ENCODE measurements at places on chromosomes 4 and X. TPM values are rescaled to one million over a fixed set of nuclear protein-coding genes. Genes with fewer than 3 reads are reported as not detected.

TRIML2 gene
- 0.26 TPM for total RNA-seq

LRCH2 gene
- total RNA-seq, result 3.9 TPM

DNA sequence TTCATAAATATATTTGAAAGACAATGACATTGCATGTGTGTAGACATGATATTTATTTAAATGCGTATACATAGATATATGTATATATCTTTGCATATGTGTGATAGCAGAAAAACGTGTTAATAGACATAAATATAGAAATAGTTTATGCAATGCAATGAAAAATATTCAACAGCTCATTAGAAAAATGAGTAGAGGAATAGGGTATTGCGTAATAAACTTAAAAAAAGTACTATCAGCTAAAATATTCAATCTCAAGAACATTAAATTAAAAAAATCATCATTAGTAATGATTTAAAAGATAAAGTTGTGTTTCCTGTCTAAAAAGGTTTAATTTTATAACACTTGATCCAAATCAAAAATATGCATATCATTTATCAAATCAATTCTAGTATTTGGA, 2101.5 kb upstream of the TENM3 start:
- no peak for DNase-seq

DNA sequence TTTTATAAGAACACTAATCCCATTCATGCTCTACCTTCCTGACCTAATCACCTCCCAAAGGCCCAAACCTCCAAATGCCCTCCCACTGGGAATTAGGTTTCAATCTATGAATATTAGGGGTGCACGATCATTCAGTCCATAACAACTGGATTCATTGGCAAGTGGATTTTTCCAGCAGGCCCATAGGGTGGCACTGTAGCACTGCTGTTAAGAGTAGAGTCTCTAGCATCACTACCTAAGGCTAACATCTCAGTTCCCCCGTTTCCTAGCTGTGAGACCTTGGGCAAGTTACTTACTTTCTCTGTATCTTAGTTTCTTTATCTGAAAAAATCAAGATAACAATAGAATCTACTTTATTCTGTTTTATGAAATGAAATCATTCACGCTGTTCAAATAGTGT, 315.8 kb downstream of the STIM2 start:
- DNase-seq, result peak; percentile 23
